ENCODE measurements at places on chromosomes 12 and 14. TPM values are rescaled to one million over a fixed set of nuclear protein-coding genes. Genes with fewer than 3 reads are reported as not detected.

GRCh38 chr12:6161124-6161882, 36.8 kb upstream of the VWF start:
- DNase-seq: no peak

TCL1B gene
- polyA plus RNA-seq: not detected

DNA sequence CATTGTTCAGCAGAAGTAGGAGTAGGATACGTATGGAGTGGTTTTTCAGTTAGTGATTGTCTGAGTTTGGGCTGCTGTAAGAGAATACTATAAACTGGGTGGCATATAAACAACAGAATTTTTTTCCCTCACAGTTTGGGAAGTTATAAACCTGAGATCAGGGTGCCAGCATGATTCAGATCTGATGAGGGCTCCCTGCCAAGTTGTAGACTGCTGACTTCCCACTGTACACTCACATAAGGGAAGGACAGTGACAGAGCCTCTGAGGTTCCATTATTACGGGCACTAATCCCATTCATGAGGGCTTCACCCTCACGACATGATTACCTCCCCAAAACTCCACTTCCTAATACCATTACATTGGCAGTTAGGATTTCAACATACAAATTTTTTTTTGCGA, 50.7 kb downstream of the ACSM4 start:
- no peak for DNase-seq

GRCh38 chr14:82431031-82431430, 897.4 kb upstream of the SEL1L start:
- no peak for DNase-seq

SLC8B1 gene
- polyA plus RNA-seq: 14.2 TPM

DNA sequence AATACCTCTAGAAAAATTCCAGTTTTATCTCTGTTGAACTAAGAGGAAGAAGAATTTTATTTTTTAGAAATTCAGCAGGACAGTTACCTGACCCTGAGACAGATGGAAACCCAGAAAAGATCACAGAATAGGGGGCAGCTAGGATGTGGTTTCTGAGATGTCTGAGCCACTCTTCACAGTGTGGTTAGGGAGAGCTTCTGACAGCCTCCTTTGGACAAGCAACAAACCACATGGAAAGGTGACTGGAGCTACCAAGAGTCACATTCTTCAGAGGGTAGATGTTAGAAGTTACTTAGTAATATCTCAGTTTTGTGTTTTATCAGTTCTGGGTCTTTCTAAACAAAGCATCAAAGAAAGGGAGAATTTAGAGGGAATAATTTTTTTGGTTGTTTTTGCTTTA, 117.3 kb upstream of the NAP1L1 start:
- DNase-seq: no peak

GRCh38 chr14:101518611-101519473, 42.5 kb upstream of the DIO3 start:
- no peak for DNase-seq

ZNF605 gene
- polyA plus RNA-seq: 27.7 TPM

PMCH gene
- 0.96 TPM for polyA plus RNA-seq

ZNF10 gene
- 30.0 TPM for polyA plus RNA-seq

DNA sequence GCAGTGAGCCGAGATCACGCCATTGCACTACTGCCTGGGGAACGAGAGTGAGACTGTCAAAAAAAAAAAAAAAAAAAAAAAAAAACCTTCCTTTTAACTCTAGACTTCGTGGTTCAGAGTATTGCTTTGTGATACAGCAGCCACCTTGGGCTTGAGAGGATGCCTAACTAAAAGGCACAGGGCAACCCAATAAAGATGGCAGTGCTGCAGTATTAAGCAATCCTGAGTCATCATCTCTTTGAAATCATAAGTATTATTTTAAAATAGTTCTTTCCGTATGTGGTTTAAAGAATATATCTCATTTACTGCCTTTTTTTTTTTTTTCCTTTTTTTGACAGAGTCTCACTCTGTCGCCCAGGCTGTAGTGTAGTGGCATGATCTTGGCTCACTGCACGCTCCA, 116.1 kb downstream of the PLEKHA5 start:
- no peak for DNase-seq

GRCh38 chr14:105702275-105702817, 176.0 kb downstream of the TMEM121 start:
- DNase-seq: no peak

ESPL1 gene
- 14.3 TPM for polyA plus RNA-seq

GRCh38 chr12:122921917-122922316, 26.0 kb upstream of the VPS37B start:
- no peak for DNase-seq

DNA sequence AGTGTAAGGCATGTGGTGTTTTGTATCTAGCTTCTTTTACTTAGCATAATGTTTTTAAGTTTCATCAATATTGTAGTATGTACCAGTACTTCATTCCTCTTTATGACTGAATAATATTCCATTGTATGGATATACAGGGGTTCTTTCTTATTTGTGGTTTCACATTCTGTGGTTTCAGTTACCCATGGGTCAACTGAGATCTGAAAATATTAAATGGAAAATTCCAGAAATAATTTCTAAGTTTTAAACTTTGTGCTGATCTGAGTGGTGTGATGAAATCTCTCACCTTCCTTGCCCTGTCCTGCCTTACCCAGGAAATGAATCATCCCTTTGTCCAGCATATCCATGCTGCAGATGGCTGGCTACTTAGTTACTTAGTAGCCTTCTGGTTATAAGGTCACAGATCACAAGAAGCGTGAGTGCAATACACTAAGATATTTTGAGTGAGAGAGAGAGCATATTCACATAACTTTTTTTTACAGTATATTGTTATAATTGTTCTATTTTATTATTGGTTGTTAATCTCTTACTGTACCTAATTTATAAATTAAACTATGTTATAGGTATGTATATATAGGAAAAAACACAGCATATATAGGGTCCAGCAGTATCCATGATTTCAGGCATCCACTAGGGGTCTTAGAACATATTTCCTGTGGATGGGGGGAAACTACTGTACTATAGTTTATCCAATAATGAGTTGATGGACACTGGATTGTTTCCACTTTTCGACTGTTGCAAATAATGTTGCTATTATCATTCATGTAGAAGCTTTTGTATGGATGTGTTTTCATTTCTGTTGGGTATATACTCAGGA, 59.6 kb upstream of the LRTM2 start:
- DNase-seq: no peak

RFX4 gene
- not detected for polyA plus RNA-seq

GRCh38 chr12:38892087-38892786, 13.2 kb downstream of the CPNE8 start:
- DNase-seq: no peak

- DNase-seq: no peak
Measured at GRCh38 chr14:92556255-92556741, 42.7 kb downstream of the RIN3 start.

DNA sequence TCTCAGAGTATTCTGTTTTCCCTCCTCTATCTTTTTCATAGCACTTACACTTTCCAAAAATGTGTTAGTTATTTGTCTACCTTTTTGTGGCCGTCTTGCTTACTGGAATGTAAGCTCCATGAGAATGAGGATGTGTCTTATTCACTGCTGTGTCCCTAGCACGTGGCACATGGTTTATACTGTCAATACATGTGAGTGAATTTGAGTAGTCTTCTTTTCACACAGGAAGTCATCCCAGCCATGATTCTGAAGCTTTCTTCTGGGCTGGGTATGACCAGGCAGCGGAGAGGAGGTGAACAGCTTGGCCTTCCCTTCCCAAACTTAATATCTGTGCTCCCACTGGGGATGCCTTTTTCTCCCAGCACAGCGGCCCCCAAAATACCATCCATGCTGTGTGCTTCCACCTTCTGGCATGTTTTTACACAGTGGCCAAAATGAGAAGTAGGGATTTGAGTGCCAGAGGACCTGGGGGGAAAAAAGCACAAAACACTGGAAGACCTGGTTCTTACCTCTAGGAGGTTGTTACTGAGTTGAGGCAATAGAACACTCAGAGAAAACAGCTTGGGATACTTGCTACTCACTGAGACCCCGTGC, 10.3 kb downstream of the PLEKHG3 start:
- no peak for DNase-seq

PPFIA2 gene
- 5.0 TPM for polyA plus RNA-seq

DAO gene
- 1.5 TPM for polyA plus RNA-seq

CCDC177 gene
- polyA plus RNA-seq: 0.10 TPM

DNA sequence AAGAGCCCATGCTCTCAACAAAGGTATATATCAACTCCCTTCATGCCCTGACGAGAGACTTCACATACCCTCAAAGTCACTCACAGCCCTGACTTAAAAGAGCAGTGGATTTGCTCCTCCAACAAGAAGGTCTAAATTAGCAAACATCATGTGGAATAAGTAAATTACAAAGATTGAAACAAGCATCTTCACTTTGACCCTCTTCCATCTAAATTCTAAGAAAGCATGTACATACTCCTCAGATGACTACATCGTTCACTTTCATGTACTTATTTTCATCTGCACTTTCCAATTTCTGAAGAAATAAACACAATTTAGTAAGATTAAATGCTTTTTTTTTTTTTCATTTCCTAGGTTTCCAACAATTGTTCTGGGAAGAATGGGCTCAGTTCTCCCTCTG, 38.6 kb upstream of the KRR1 start:
- no peak for DNase-seq

DNA sequence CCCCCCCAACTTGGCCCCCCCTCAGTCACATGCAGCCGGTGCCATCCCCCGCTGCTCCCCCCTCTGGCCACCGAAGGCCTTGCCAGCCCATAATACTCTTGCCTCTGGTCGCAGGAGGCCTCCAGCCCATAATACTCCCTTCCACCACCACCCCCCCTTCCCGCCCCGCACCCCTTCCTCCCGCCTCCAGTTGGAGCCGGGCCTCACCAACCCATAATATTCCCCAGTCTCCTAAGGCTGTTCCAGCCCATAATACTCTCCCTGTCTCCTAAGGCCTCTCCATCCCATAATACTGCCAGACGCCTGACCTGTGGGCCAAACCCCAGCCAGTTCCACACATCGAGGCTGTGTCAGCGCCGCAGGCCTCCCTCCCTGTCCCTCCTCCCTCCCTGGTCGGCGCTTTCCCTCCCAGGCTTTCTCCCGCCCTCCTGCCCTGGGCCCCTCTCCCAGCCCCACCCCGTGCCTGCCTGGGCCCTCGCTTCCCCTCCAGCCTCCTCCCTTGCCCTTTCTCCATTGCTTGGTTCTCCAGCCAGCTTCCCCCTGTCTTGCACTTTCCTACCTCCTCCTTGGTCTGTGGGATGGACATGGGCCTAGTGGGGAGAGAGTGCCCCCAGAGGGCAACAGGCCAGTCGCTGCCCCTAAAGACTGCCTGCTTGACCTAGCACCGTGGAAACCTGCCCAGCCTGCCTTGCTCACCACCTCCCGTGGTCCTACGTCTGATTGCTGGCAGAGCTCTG, 6.8 kb upstream of the CHD4 start:
- DNase-seq: peak; percentile 98

GRCh38 chr14:54278665-54279295, 118.0 kb upstream of the CDKN3 start:
- DNase-seq: no peak

- no peak for DNase-seq
Measured at GRCh38 chr14:56061051-56061450, 57.2 kb upstream of the PELI2 start.

Measured in renal pelvis (tissue), 12 donors.